Stimulated activated CD4-positive, alpha-beta T cell treated with anti-CD3 and anti-CD28 coated beads, Interleukin-4, amount 100 ng/mL, for 4 hours (primary cell): ENCODE measurements at places on chromosomes 6 and 20.
A peak's percentile ranks its signal among the peaks of the same experiment; 100 is the strongest.

DNA sequence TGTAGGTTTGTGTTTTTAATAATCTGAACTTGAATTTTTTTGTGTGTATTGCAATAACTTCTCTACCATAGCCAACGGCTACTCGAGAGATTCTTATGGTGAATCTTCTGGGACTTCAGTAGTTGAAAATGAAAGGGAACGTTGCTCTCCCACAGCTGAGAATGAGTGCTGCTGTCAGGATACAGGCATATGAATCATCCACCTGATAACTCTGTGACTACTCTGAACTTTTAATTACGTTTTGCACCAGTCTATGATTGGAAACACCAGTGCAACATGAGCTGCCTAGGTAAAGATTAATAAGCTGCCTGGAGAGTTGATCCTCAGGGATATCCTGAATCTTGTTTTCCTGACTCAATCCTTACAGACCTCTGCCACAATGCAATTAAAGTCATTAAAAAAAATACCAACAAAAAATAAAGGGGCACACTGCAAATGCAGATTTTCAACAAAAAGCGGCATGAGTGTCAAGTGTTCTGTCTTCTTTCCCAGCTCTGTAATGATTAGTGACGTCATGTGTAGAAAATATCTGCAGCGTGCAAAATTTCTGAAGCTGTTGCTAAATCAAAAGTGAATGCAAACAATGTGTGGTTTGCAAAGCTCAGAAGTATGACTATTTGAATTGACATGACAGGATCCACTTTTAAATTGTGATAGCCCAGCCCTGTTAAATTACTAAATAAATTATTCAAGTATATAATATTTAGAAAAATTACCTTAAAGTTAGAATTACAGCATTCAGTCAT, 432.2 kb downstream of the HTR1B start:
- DNase-seq = no peak

- DNase-seq = no peak
Observed at GRCh38 chr6:125228981-125229479, 72.7 kb downstream of the HDDC2 start.

DNA sequence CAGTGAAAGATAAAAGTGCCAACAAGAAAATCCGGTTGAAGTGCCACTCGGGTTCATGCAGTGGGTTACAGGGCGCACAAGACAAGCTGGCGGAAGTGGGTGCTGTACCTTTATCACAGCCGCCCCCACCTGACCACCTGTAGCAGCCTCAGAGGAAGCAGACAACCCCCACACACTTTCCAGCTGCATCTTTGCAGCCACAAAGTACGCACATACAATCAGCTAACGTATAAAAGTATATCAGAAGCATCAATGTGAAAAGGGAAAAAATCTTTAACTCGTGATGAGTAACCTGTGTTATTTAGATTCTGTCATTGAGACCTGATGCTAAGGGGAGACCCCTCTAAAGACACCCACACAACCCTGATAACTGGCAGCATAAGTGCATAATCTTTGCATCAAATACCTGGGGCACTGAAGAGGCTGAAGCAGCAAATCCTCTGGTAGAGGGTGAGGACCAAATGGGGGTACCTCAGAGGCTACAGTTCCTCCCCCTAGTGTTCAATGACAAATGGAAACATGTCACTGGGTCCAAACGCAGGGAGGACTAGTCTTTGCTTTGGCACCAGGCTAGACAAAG, 22.1 kb downstream of the BACH2 start:
- DNase-seq = peak; percentile 79

- no peak for DNase-seq
Observed at GRCh38 chr6:122565708-122566107, 44.5 kb upstream of the PKIB start.

DNA sequence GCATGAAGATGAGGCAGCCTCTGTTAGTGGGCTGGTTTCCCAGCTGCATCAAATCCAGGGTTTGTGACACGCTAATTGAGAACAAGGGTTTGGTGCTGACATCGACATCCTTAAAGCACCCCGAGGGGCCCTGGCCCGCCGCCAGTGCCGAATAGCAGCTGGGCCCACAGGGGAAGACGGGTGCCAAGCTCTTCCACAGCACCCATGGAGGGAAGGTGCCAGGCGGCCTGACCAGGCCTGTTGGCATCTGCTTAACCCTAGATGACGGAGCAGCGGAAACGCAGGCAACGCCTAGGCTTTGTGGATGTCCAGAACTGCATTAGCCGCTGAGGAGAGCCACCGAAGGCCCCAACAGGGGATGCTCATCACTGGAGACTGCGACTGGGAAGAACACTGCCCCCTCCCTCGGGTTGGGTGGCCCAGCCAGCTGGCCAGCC, 16.0 kb downstream of the UQCC2 start:
- no peak for DNase-seq

DNA sequence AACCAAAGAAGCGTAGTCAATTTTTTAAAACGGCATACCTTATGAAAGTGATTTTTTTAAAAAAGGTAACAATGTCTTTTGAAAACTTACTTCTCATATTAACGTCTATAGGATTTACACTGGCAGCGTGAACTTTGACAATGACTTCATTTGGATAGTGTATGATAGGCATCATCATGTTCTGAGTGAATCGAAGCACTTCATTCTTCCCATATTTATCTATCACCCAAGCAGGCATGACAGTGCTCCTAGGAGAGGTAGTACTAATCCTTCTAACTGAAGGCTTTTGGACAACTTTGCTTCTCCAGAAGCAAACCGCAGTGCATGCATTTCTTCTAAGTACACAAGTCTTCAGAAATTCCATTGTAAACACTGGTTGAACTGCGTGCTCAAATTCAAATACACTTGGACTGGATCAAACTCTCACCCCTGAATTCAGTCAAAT, 618 bp downstream of the RTN4IP1 start:
- no peak for DNase-seq

- DNase-seq = no peak
Observed at GRCh38 chr6:157280157-157280556, 43.2 kb downstream of the TMEM242 start.

DNA sequence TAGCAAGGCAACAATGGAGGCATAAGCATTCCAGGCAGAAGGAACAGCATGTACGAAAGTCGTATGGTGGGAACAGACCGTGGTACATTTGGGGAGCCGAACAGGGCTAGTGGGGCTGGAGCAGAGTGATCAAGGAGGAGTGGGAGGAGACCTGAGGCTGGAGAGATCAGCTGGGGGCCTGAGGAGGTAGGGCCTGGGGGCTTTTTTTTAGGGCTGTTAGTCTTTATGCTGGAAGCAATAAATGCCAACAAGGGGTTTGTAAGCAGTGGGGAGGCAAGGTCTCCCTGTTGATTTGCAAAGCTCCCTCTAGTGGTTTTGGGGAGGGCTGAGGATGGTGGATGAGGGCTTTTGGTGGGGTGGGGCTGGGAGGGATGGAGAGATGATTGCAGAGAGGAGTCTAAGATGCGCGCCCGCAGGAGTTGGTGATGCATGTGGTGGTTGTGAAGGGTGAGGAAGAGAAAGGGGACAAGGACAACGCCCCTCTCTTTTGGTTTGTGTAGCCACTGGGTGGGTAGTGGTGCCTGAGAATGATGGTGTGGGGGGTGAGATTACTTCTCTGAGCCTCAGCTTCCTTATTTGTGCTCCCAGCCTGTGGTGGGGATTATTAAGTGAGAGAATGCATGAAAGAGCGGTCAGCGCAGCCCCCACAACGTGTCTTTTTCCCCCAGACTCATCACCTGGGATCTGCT, 74.1 kb upstream of the TOX2 start:
- DNase-seq = no peak

DNA sequence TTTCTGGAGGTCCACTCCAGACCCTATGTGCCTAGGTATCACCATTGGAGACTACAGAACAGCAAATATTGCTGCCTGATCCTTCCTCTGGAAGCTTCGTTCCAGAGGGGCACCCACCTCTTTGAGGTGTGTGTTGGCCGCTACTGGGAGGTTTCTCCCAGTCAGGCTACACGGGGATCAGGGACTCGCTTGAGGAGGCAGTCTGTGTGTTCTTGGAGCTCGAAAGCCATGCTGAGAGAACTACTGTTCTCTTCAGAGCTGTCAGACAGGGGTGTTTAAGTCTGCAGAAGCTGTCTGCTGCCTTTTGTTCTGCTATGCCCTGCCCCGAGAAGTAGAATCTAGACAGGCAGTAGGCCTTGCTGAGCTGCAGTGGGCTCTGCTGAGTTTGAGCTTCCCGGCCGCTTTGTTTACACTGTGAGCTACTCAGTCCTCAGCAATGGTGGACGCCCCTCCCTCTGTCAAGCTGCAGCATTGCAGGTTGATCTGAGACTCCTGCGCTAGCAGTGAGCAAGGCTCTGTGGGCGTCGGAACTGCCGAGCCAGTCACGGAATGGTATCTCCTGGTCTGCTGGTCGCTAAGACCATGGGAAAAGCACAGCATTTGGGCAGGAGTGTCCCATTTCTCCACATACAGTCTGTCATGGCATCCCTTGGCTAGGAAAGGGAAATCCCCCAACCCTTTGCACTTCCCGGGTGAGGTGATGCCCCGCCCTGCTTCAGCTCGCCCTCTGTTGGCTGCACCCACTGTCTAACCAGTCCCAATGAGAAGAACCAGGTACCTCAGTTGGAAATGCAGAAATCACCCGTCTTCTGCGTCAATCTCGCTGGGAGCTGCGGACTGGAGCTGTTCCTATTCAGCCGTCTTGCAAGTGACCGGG, 32.5 kb upstream of the ASCC3 start:
- no peak for DNase-seq

GRCh38 chr6:10461850-10462249, 47.0 kb upstream of the TFAP2A start:
- DNase-seq = no peak

GRCh38 chr20:19973961-19974629, 43.1 kb upstream of the NAA20 start:
- DNase-seq = no peak

DNA sequence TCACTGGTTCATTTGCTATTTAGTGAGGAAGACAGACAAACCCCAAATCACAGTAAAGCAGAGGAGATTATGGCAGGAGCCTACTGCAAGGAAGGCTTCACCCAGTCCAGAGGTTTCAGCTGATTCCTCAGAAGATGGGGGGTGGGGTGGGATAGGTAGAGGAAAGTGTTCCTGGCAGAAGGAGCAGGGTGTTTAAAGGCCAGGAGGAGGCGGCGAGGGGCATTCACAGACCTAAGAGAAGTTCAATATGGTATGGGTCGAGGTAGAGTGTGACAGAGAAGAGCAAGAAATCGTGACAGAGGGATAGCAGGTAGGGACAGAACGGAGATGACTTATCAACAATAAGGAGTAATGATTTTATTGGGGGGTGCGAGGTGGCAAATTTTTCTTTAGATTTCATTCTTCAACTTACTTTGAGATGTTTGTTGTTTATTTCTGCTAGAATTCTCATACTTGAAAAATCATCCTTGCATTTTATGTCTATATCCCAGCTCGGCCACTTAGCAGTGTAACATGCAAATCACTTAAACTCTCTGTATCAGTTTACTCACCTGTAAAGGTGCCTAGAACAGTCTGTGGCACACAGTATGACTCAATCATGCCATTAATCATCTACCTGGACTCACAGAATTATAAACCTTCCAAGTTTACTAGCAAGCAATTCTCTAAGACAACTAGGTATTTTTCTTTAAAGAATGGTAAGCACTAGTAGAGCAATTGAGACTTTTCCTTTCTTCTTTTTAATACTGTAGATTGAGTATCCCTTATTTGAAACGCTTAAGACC, 176.7 kb downstream of the REV3L start:
- DNase-seq = no peak

DNA sequence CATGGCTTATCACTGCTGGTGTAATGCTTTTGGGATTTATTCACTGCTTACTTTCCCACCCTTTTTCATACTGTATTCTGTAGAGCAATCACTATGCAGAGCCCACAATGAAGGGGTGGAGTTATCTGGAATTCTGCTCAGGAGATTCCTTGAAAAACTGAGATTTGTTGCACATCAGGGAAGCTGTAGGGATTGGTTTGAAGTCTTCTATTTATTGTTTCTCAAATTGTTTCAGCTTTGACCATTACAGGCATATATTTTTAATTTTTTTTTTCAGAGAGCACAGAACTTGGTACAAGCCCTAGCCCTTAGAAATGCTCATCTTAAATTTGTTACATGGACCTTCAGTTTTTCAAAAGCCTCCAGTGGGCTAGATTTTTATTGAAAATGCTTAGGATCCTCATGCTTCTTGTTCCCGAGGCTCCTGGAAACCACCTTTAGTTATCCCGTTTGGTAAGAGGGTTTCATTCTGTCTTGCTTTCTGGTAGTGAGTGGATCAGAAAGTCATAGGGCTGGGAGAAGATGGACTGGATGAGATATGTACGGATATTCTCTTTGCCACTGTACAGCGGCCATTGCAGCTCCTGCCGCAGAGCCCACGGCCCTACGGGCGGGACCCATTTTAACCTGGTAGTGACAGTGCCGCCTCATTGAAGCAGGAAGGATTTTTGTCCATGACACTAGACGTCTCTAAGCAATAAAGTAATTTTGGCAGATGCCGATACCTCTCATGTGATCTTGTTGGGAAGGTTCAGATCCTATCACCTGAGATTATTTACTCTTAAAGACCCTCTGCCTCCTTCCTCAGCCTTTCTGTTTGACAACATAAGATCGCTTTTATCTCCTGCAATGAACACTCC, 45.3 kb upstream of the ZNF184 start:
- no peak for DNase-seq

- DNase-seq = no peak
Observed at GRCh38 chr6:20939161-20939775, 405.0 kb downstream of the CDKAL1 start.

DNA sequence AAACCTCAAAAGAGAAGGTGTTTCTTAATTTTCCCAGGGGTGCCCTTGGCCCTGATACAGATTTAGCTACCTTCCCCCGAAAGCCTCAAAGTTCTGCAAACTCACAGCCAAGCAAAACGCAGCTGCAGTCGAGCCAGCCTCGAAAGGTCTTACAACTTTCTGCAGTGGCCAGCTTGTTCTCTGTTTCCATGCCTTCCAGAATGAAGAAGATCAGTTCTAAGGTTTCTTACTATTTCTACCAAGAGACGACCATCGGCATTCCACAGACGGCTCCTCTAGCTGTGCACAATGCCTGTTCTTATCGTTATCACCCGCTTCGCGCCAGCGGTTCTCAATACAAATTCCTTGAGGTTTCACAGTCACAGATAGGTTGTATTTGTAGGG, 28.5 kb upstream of the CCR6 start:
- DNase-seq = no peak

- DNase-seq = no peak
Observed at GRCh38 chr6:80433010-80433672, 326.7 kb downstream of the BCKDHB start.

- DNase-seq = peak; percentile 16
Observed at GRCh38 chr6:136225496-136225895, 24.6 kb downstream of the MTFR2 start.

DNA sequence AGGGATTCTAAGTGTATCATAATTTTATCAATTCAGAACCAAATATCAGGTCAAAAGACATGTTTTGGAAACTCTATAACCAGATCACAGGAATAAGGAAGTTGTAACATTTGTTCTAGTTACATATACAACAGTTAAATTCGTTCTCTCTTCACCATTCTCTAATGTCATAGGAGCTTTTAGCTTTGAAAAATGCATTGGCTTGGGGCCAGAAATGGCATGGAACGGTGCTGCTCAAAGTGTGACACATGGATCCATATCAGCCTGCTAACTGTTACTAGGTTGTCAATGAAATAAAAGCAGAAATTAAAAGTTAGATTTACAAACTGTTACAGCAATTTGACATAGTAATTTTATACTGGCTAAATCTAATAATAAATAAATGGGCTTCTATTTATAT, 120.3 kb downstream of the LCA5 start:
- DNase-seq = no peak
